ENCODE measurements at places on chromosomes 5 and 9.

- no peak for DNase-seq
Measured at GRCh38 chr5:142516732-142517131, 169.2 kb downstream of the FGF1 start.

GRCh38 chr9:124631326-124631725 lies 124.1 kb upstream of the NR5A1 start:
- no peak for DNase-seq

GRCh38 chr9:126681336-126681735 lies 67.6 kb downstream of the LMX1B start:
- DNase-seq: no peak

GRCh38 chr5:124317451-124317850 lies 429.0 kb downstream of the ZNF608 start:
- no peak for DNase-seq

GRCh38 chr5:50751064-50751657 lies 84.7 kb downstream of the PARP8 start:
- peak; percentile 35 for DNase-seq

DNA sequence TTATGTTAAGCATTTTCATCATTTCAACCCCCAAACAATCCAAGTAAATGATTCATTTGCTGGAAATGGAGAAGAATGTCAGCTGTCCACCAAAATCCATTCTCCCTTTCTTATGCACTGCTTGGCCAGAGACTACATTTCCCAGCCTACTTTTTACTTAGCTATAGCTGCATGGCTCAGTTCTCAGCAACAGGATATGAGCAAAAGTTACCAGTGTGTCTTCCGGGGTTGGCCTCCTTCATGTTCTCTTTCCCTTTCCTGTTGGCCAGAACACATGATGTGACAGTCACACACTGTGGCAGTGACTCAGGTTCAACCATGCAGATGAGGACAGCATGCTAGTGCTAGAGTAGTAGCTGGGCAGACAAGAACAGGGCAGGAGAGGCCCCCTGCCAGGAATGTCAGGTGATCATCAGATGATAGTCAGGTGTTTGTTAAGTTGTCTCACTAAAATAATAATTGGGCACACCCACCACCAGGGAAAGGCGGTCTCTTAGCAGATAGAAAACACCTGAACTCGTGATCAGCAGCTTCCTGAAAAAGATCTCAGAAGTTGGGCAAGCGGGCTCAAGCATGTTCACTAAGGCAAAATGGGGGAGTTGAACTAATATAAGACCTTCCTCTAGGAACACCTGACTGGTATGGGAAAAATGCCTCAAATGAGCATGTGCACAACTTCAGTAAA lies 12.2 kb downstream of the GPR150 start:
- no peak for DNase-seq

GRCh38 chr5:163574472-163575440 lies 69.3 kb downstream of the MAT2B start:
- no peak for DNase-seq

DNA sequence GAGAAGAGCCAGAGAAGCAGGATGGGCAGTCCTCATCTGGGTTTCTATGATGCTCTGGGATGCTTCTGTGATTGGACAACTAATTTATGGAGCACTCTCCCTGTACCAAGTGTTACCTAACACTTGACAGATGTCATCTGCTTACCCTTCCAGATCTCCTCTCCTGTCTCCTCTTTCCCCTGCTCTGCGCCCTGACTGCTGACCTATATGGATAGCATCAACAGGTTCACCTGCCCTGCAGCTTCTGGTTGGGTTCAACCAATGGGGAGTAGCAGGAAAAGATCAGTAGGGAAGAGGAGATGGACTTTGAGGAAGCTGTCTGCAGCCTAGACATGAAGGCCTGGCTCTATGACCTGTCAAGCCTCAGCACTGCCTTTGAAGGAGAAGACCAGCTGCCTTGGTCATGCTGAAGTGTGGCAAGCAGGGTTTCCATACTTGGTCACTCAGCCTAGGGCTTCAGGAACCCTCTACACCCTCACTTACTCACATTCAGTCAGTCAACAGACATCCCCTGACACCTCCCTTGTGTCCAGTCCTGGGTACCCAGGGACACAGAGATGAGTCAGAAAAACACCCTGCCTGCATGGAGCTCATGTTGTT lies 11.3 kb upstream of the P4HA2 start:
- DNase-seq: no peak

DNA sequence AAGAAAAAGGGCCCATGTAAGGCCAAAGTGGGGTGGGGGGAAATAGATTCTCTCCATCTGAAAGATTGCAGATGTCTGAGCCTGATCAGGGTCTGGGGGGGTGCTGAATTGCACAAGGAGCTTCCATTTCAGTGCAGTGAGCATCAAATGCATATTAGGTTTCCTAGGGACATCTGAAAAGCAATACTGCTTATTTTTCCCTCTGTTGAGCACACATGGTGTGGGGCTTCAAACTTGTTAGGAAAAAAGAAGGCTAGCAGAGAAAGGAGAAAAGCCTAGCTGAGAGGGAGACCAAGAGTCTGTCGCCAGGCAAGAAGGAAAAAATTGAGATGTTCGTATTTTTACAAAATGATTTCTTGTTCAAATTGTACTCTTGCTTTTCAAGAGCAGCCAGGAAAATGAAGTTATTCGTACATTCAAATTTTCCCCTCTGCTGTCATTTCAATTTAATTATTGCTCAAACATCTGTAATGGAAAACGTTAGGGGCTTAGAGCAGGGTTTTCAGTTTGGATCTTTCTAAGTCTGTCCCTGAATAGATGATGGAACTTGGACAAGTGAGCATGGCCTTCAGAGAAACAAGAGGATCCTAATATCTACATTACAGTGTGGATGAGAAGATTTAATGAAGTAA lies 191.9 kb upstream of the GAS1 start:
- DNase-seq: no peak

DNA sequence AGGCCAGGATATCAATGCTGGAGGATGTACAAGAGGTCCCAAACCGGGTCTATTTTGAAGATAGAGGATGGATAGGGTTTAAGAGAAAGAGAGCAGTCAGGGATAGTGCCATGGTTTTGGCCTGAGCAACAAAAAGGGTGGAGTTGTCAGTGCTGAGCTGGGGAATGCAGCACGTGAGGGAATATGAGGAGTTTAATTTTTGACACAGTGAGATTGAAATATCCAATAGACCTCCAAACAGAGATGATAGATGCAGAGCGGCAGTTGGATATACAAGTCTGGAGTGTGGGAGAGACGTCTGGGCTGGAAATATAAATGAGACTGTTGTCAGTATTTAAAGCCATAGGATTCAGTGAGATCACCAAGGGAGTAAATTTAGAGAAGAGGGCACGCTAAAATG lies 136.7 kb upstream of the EFNA5 start:
- DNase-seq: no peak

GRCh38 chr9:72371151-72371550 lies 6.1 kb upstream of the ZFAND5 start:
- no peak for DNase-seq

DNA sequence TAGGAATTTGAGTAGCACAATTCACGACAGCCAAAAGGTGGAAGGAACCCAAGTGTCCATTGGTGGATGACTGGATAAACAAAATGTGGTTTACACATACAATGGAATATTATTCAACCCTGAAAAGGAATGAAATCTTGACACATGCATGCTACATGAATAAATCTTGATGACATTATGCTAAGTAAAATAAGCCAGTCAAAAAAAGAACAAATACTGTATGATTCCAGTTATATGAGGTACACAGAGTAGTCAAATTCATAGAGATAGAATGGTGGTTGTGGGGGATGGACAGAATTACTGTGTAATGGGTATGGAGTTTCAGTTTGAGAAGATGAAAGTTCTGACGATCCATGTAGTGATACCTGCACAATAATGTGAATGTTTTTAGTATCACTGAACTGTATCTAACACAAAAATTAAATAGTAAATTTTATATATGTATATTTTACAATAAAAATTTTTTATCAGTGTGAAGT lies 117.7 kb upstream of the GNA14 start:
- no peak for DNase-seq

GRCh38 chr9:84991514-84991870 lies 322.0 kb downstream of the NTRK2 start:
- no peak for DNase-seq

- DNase-seq: no peak
Measured at GRCh38 chr5:74632947-74633356, 7.6 kb downstream of the ENC1 start.

GRCh38 chr9:124517600-124517999 lies 10.4 kb upstream of the NR5A1 start:
- no peak for DNase-seq

- DNase-seq: no peak
Measured at GRCh38 chr5:132294728-132295504, 722 bp downstream of the SLC22A4 start.

- DNase-seq: peak; percentile 42
Measured at GRCh38 chr5:69492391-69492922, at the start of gene OCLN. OCLN (plus strand) TSS chr5:69492790; CDS start chr5:69504245, 11,455 bp downstream.

GRCh38 chr5:21646469-21646868 lies 1206.7 kb downstream of the CDH12 start:
- no peak for DNase-seq

DNA sequence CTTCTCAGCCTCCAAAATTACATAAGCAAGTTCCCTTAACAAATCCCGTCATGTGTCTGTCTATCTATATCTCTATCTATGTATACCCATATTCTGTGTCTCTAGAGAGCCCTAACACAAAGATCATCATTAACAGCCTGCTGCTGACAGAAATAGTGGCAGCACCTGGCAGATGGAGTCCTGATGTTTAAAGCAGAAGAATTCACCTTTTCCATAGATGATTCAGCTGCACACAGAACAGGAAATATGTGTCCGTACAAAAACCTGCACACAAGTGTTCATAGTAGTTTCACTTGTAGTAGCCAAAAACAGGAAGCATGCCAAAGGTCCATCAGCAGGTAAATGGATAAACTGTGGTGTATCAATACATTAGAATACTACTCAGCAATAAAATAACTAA lies 45.0 kb upstream of the ACO1 start:
- DNase-seq: no peak

DNA sequence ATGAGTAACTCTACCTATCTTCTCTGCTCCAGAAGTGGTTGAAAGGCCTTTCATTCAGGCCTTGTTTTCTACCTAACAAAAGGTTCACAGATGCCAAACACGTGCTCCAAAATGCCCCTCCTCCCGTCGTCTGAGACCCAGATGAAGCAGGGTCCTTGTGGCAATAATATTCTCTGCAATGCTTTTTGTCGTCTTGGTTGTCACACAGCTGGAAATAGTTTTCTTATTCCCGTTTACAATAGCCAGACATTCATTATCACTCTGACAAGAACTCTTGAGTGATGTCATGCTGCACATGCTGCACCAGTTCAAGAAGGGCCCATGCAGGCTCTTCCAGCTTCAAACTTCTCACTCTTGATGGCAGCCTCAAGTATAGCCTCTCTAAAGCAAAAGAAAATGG lies 7.8 kb downstream of the LPAR1 start:
- no peak for DNase-seq

DNA sequence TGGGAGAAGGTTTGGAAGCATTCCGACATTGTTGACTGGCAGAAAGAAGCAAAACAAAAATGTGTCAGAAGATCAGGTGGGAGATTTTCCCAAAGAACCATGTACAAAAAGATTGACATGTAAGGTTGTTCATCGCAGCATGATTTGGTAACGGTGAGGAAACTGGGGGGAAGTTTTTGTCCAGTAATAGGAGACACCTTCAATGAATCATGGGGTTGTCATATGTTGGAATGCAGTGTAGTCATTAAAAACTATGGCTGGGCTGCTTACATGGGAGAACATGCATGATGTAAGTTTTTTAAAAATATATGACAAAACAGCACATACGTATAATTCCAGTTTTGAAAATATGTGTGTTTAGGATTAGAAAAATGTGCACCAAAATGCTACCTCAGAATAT lies 50.5 kb downstream of the HSD17B3 start:
- no peak for DNase-seq

GRCh38 chr5:170273968-170274710 lies 23.4 kb downstream of the LCP2 start:
- no peak for DNase-seq

DNA sequence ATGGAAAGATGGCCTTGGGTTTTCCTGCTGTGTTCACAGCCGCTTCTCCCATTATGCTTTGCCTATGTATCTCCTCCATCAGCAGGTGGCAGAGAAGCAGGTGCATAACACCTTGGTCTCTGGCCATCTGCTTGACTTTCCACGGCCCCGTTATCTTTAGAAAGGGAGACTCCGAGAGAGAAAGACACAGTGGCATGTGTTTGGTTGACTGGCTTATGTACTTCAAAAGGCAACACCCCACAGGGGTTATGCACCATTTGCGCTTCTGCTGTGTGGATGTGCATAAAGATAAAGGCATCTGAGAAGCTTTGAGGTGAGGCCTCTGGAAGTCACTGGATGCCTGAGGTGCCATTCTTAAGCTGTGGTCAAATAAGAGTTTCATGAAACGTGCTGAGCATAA lies 138.4 kb downstream of the EGFLAM start:
- peak; percentile 35 for DNase-seq

GRCh38 chr9:94479757-94480156 lies 75.1 kb upstream of the PCAT7 start:
- no peak for DNase-seq

DNA sequence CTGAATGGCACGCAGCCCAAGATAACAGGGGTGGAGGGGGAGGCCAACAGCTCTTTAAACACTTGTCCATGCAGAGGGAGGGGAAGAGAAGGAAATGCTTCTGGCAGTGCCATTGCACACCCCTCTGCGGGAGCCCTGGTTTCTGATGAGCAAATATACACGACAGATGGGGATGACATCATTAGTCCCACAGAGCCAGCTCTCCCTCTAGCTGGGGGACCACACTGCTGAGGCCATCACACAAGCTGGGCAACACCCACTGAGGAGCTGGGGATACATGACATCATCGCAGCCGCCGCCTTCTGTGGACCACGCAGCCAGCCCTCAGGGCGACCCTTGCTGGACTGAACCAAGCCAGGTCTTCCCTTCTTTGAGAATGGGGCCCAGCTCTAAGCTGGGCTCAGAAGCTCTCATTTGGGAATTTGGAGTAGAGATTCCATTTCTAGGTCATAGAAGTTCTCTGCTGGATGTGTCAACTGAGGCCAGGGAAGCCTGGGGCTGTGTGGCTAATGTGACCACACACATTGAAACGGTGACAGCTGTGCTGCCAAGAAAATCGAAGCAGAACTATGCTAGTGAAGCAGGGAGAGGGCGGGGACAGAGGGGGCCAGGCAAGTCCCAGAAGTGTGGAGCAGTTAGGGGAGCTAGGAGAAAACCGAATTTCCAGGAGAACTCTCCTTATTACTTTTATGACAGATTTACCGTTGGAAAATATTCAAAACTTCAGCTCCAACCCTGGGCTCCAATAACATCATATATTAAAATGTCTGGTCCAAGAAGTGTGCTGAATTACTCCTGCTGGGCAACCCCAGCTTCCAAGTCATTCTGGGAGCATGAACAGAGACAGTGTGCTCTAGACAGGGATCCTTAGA lies 79.5 kb downstream of the PRRT1B start:
- DNase-seq: peak; percentile 88

DNA sequence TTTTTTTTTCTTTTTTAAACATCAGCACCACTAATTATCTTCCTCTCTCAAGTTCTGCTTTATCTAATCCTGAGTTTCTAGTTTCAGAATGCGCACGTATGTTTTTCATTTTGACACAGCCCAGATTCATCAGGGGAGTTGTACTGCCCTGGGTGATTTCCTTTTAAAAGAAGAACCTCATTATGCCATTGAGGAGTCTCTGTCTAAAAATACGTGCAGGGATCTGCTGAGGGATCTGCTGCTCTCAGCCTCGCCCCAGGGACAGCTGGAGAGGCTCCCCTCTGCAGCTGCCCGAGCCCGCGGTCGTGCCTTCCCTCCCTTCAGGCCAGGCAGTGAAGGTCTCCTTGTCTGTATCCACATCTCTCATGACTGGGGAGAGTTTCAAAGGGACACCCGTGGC lies 273.1 kb downstream of the ARHGEF28 start:
- no peak for DNase-seq

- peak; percentile 57 for DNase-seq
Measured at GRCh38 chr9:3732077-3733038, 206.6 kb upstream of the RFX3 start.

Data from NCI-H2171 (cell line).